SK-N-DZ (cell line): ENCODE measurements at places on chromosomes 12 and 14.

- no peak for DNase-seq
Measured at GRCh38 chr12:89470741-89471509, 53.7 kb downstream of the GALNT4 start.

DNA sequence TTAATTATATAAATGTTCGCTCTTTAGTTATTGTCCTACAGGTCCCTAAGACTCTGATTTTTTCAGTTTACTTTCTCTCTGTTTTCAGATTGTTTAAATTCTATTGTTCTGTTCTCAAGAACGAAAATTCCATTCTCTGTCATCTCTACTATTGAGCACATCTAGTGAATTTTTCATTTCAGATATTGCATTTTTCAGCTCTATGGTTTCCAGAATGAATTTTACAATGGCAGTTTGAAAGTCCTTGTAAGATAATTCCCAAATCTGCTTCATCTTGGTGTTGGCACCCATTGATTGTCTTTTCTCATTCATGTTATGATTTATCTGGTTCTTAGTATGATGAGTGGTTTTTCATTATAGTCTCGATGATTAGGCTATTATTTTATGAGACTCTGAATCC lies 519.6 kb upstream of the LRFN5 start:
- DNase-seq: no peak

- no peak for DNase-seq
Measured at GRCh38 chr12:14431975-14432374, 66.5 kb downstream of the ATF7IP start.

DNA sequence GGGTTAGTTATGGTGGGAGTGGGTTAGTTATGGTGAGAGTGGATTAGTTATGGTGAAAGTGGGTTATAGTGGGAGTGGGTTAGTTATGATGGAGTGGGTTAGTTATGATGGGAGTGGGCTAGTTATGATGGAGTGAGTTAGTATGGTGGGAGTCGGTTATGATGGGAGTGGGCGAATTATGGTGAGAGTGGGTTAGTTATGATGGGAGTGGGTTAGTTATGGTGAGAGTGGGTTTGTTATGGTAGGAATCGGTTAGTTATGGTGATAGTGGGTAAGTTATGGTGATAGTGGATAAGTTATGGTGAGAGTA lies 22.1 kb upstream of the SFSWAP start:
- no peak for DNase-seq

- DNase-seq: no peak
Measured at GRCh38 chr14:103671911-103672310, 42.9 kb downstream of the KLC1 start.

GRCh38 chr14:38039496-38039895 lies 168.2 kb upstream of the SSTR1 start:
- DNase-seq: no peak

GRCh38 chr12:122872815-122873361 lies 23.0 kb downstream of the VPS37B start:
- no peak for DNase-seq

GRCh38 chr12:124720004-124720680 lies 143.5 kb downstream of the SCARB1 start:
- peak; percentile 57 for DNase-seq

DNA sequence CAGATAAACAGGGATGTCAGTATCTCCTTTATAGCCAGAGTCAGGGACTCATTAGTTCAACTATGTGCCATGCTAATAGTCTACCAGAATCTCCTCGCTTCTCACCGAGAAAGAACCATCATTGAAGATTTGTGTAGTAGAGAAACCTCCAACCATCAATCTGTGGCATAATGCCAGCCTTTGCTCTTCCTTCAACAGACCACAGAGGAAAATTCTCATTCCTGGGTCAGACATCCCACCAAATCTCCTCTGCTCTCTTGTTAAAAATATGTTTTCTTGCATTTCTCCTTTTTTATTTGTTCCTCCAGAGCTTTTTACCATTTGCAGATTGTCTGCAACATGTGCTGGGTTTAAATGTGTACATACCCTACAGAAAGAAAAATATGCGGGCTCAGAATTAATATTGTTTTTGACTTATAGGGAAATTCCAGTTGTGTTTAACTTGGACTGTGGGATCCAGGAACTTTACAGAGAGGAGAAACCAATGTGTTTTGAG lies 64.9 kb downstream of the LLPH start:
- no peak for DNase-seq

GRCh38 chr12:47820631-47821345 lies 1.1 kb upstream of the HDAC7 start:
- no peak for DNase-seq

DNA sequence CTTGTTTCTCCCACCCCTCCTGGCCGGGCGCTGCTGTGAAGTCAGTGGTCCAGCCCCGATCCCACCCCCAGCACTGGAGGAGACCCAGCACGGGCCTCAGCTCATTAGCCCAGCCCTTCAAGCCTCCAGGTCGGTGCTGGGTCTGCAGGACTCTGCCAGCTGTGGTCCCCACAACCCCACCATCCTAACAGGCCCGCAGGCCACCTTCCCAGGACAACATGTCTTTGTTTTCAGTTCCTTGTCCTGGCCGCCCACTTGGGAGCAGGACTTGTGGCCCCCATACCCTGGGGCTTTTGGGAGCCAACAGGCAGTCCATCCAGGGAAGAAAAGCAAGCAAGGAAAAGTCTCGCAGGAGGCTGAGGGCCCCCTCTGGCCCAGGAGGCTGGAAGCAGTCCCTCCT lies 60.0 kb downstream of the HRK start:
- no peak for DNase-seq

GRCh38 chr12:132451172-132451835 lies 38.6 kb upstream of the FBRSL1 start:
- DNase-seq: no peak

DNA sequence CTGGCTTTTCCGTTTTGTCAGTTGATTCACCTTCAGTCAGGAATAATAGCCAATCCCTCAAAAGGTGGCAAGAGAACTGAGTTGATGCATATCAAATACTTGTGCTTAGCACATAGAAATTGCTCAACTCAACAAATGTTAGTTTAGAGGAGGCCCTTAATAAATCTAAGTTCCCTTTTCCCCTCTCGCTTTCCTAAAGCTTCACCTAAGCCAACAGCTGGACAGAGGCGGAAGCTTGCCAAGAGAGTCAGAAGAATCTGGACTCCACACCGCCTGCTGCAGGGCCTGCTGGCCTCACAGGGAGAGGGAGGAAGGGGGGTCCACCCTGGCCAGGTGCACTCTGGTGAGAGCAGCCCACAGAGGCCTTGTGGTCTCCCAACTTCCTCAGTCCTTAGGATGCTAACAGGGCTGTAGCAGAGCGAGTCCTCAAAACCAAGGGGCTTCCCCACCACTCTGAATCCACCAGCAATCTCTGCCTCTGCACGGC lies 213.1 kb downstream of the CHST11 start:
- DNase-seq: no peak

DNA sequence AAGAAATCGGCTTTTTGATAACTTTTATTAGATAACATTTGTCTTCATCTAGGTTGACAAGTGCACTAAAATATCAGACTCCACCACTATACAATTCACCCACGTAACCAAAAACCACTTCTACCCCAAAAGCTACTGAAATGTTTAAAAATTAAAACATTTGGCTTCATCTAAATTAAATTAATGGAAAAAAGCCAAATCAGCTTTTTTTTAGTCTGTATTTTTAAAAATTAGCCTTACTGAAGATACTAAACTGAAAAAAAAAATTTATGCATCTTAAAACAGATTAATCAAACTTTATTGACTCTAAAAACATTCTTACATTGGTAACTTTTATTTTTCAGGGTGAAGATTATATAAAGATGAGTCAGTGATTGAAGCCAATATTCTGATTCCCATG lies 30.0 kb downstream of the CREBL2 start:
- no peak for DNase-seq

- DNase-seq: no peak
Measured at GRCh38 chr12:51246254-51246853, 7.7 kb downstream of the DAZAP2 start.

- no peak for DNase-seq
Measured at GRCh38 chr14:41950428-41951151, 343.9 kb downstream of the LRFN5 start.

DNA sequence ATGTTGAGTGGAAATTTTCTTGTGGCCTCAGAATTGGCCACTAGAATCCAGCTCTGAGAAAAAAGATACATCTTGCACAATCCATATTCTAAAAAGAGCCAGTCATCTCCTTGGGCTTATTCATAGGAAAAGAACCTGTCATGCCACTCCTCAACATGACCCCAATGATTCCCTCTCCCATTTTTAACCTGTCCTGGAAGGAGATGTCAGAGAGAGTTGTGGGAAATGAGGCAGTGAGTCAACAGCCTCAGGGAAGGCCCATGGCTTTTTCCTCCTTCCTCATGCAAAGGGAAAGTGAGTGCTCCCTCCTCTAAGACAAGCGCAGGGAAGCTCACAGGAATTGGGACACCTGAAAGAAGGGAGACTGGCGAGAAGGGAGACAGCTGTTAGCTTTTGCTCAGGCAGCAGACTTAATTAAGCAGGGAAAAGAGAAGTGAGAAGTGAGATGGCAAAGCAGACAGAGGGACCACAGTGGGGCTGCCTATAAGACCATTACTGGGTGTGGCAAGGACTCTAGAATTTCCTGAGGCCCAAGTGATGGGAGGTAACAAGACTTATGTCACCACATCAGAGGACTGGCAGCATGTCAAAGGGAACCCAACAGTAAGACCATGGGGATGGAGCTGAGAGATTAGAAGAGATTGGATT lies 10.2 kb upstream of the DHRS7 start:
- DNase-seq: no peak

DNA sequence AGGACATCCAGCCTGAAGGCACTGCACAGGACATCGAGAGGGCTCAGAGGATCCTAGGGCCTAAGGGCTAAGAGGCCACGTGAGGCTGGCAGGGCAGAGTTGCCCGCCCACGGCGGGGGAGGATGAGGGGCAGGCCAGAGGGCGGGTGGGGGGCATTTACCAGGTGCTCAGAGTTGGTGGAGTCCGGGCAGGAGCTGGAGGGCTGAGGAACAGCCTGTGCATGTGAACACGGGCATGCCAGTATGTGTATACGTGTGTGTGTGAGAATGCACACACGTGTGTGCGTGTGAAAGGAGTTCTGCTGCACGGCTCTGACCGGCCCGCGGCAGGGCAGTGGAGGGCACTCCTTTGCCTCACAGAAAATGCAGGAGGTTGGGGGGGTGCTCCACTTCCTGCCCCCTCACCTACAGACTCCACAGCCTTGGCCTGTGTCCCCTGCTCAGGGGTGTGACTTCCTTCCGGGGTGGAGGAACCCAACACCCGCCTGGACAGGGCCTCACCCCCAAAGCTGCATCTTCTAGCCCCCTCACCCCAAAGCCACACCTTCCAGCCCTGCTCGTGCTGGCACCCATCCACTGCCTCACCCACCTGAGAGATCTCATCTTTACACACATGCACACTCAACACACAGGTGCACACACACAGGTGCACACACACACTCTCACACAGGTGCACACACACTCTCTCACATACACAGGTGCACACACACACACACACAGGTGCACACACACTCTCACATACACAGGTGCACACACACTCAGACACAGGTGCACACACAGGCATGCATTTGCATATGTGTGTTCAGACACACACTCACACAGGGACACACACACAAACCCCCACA lies 11.8 kb upstream of the GPR132 start:
- DNase-seq: no peak

DNA sequence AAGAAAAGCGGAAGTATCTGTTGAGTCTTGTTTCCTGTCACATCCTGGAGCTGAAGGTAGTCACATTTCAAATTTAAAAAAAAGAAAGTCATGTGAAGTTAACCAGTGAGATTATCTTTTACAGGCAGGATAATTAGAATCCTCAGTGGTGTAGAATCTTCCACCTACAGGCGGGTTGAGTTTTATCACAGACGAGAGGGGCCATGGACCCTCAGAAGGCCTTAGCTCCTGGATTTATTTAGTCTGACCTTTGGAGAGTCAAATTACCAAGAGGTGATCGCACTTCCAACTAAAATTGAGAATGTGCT lies 13.0 kb upstream of the GNG2 start:
- no peak for DNase-seq

DNA sequence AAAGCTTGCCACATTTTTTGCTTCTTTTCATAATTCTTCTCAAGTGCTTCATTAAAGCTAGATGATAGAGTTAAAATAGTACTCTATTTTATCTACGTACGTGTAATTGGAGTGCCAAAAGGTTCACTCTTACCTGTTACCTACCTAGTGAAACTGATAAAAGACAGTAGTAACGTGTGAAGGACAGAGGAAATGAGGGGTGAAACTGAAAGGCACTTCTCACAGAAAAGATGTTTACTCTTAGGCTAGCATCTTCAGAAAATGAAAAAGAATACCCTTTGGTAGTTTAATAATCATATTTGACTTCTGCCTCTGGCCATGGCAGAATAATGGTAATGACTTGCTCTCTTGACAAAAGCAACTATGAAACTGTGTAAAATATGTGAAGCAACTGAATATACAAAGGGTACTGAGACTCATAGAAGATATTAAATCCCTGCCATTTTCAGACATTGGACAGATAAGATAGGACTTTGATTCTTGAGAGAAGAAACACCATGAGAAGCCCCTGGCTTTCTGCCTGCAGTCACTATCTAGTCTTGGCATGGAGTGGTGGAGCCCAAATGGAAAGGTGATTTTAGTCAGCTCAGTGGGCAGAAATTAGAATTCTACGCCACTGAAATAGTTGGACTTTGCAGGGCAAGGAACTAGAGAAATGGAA lies 6.3 kb upstream of the EVL start:
- DNase-seq: no peak

- no peak for DNase-seq
Measured at GRCh38 chr12:643475-644302, 19.6 kb downstream of the NINJ2 start.

GRCh38 chr14:21317398-21317797 lies 37.5 kb downstream of the RPGRIP1 start:
- DNase-seq: no peak

- DNase-seq: no peak
Measured at GRCh38 chr12:92759634-92760268, 57.0 kb downstream of the PLEKHG7 start.

GRCh38 chr12:13242936-13243335 lies 46.4 kb downstream of the EMP1 start:
- DNase-seq: no peak
